ENCODE measurements at places on chromosomes 1 and 21. TPM values are rescaled to one million over a fixed set of nuclear protein-coding genes. Genes with fewer than 3 reads are reported as not detected.

Gene HPCAL4
- total RNA-seq, result not detected

Gene OR14K1
- total RNA-seq, result not detected

Gene LRRC3
- total RNA-seq, result 0.61 TPM

Gene CLCA1
- total RNA-seq, result not detected

Gene FAM163A
- under 0.01 TPM for total RNA-seq

All from epithelial cell of umbilical artery (primary cell).